ENCODE measurements at places on chromosomes 11 and 22.

DNA sequence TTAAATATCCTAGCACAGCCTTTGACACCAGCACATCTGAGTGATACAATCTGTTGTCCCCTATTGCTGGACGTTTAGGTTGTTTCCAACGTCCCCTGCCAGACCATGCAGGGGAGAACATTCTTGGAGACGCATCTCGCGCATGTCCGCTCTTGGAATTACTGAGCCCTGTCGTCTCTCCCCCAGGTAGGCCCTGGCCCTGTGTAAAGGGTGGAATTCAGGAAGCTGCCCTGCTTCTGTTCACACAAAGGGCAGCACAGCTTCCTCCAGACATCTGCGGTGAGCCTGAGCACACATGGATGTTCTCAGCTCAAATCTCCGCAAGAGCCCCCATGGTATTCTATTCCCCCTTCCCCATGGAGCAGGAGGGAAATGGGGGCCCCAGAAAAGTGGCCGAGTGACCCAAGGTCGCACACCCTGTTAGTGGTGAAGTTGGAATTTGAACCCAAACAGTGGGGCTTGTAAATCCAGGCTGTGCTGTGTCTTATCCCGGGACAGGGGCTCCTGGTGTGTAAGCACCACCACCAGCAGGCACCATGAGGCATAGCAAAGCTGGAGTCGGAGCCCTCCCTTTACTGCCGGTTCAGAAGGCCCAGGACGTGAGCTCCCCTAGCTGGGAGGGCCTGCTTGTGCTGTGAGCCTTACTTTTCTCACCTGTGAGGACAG lies 5.0 kb upstream of the FGF19 start:
- no peak for DNase-seq

GRCh38 chr11:12430351-12430750 lies 53.0 kb downstream of the PARVA start:
- no peak for DNase-seq

DNA sequence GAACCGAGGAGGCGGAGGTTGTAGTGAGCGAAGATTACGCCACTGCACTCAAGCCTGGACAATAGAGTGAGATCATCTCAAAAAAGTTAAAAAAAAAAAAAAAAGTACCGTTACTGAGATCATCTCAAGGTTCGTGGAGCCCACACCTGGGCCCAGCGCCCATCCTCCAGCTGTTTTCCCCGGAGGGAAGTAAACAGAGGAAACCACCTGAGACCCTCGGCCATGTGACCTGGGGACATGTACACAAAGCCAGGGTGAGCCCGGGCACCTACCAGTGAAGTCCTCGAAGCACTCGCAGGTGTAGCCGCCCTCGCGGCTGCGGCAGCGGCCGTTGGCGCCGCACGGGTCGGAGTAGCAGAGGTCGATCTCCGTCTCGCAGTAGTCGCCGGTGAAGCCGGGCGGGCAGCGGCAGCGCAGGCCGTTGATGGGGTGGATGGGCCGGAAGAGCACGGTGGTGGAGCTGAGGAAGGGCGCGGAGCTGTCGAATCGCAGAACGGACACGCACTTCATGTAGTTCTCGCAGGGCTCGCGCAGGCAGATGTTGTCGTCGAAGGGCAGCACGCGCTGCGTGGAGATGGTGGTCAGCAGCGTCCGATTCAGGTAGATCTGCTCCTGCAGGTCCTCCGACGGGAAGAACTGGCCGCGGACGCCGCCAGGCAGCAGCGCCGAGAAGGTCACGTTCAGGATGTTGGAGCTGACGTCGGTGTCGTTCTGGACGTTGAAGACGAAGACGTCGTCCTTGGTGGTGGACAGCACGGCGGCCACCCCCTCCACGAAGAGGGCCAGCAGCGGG lies 73.8 kb downstream of the CELSR1 start:
- DNase-seq, result no peak

- DNase-seq, result no peak
Measured at GRCh38 chr22:44186737-44187136, 6.0 kb downstream of the PARVG start.

GRCh38 chr22:23063539-23064380 lies 6.6 kb upstream of the GNAZ start:
- no peak for DNase-seq

Data from AG20443 (cell line).